ENCODE measurements at places on chromosomes 2 and 18. TPM values are rescaled to one million over a fixed set of nuclear protein-coding genes. Genes with fewer than 3 reads are reported as not detected.

Gene TUBB8B
- total RNA-seq, result not detected

Gene RGPD3
- not detected for total RNA-seq

Gene ANKAR
- 10.3 TPM for total RNA-seq

Gene SLC35F5
- 33.4 TPM for total RNA-seq

Gene ZNF532
- total RNA-seq, result 14.3 TPM

Gene ITGA4
- total RNA-seq, result 172 TPM

Gene DNAJC5G
- total RNA-seq, result not detected

Gene CYP1B1
- total RNA-seq, result 1.6 TPM

Gene TMEM169
- 5.1 TPM for total RNA-seq

Gene SETBP1
- total RNA-seq, result 2.5 TPM

- H3K27ac ChIP-seq, result no peak overlapping the region
- no peak overlapping the region for H3K4me3 ChIP-seq
- H3K27me3 ChIP-seq, result no peaks in the 10 kb centered on the region
- no peak for DNase-seq
These were observed 85.0 kb downstream of the RBM43 start for GRCh38 chr2:151176661-151177060.

DNA sequence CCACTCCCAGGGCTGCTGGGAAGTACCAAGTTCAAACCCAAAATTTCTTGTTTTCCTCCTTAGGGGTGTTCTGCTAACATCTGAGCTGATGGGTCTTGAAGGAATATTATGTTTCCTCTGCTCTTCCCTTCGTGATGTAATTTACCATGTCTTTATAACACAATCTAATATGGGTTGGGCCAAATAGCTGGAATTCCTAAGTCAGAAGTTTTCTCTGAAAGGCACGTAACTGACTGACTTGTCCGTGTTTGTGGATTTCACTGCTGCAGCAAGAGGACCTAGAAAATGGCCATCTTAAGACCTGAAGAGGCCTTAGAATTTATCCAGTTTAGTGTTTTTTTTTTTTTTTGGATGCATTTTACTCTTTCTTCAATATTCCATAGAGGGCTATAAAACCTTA is 256.7 kb downstream of the DCDC2C start:
- H3K4me1 ChIP-seq, result no peaks in the 10 kb centered on the region
- no peak for DNase-seq
- no peaks in the 10 kb centered on the region for H3K36me3 ChIP-seq
- H3K27ac ChIP-seq, result no peak overlapping the region
- H3K27me3 ChIP-seq, result no peaks in the 10 kb centered on the region

- H3K4me1 ChIP-seq, result no peaks in the 10 kb centered on the region
- peaks cover 5% of the 10 kb centered on the region for H3K36me3 ChIP-seq
- H3K4me3 ChIP-seq, result no peak overlapping the region
- H3K27me3 ChIP-seq, result no peaks in the 10 kb centered on the region
These were observed 36.5 kb downstream of the EIF4E2 start for GRCh38 chr2:232586943-232587505.

DNA sequence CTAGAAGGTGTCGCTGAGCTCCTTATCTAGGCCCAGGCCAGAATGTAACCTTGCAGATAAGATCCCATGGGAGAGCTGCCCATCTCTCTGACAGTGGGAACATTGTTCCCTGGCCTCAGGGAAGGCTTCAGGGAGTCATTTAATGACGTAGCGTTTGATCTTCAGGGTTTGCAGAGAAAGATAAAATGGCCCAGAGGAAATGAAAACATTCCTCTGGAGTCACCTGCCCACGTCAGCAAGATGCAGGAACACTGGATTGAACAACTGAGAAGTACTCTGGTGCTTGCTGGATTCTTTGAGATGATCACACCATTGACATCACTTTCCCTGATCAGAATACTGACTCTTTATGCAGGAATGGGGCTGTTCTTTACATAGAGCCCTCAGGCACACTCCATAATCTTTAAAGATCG is 51.6 kb downstream of the MAPK4 start:
- no peaks in the 10 kb centered on the region for H3K4me1 ChIP-seq
- H3K27ac ChIP-seq, result no peak overlapping the region
- H3K27me3 ChIP-seq, result no peaks in the 10 kb centered on the region
- DNase-seq, result no peak
- no peaks in the 10 kb centered on the region for H3K36me3 ChIP-seq

GRCh38 chr18:50509012-50509411 is 50.9 kb upstream of the MAPK4 start:
- no peaks in the 10 kb centered on the region for H3K4me1 ChIP-seq
- H3K4me3 ChIP-seq, result no peak overlapping the region
- no peak for DNase-seq
- H3K36me3 ChIP-seq, result no peaks in the 10 kb centered on the region

- no peak overlapping the region for H3K27ac ChIP-seq
- H3K4me1 ChIP-seq, result no peaks in the 10 kb centered on the region
- no peaks in the 10 kb centered on the region for H3K36me3 ChIP-seq
These were observed 7.3 kb downstream of the GATA6 start for GRCh38 chr18:22176420-22177326.

GRCh38 chr2:11009176-11009575 is 97.4 kb downstream of the KCNF1 start:
- DNase-seq, result no peak
- H3K4me1 ChIP-seq, result no peaks in the 10 kb centered on the region
- H3K36me3 ChIP-seq, result no peaks in the 10 kb centered on the region
- H3K4me3 ChIP-seq, result no peak overlapping the region
- no peak overlapping the region for H3K27ac ChIP-seq
- H3K27me3 ChIP-seq, result no peaks in the 10 kb centered on the region

- H3K36me3 ChIP-seq, result no peaks in the 10 kb centered on the region
- DNase-seq, result no peak
- no peaks in the 10 kb centered on the region for H3K4me1 ChIP-seq
- no peak overlapping the region for H3K27ac ChIP-seq
- H3K4me3 ChIP-seq, result no peak overlapping the region
These were observed 90.5 kb downstream of the HNRNPLL start for GRCh38 chr2:38512211-38512610.

- no peaks in the 10 kb centered on the region for H3K36me3 ChIP-seq
- no peaks in the 10 kb centered on the region for H3K4me1 ChIP-seq
- no peaks in the 10 kb centered on the region for H3K27me3 ChIP-seq
- H3K4me3 ChIP-seq, result no peak overlapping the region
- DNase-seq, result no peak
- no peak overlapping the region for H3K27ac ChIP-seq
These were observed 60.5 kb downstream of the BMPR2 start for GRCh38 chr2:202436626-202437025.

DNA sequence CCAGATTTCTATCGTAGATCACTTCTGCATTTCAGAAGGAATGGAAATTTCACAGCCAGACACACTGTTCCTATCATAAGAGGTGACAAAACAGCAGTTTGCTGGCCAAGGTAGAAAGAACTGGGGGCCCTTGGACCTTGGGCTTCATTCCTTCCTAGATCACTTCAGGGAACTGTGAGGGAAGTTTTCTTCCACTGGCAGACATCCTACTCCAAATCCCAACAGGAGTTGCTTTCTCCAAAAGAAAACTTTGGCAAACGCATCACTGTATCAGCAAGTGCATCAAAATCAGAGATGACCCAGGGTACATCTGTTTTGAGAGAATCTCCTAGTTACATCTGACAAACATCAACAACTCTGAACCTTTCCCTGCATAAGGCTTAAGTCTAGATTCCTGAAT is 348.4 kb upstream of the KLHL29 start:
- H3K27ac ChIP-seq, result no peak overlapping the region
- H3K4me3 ChIP-seq, result no peak overlapping the region
- no peak for DNase-seq
- no peaks in the 10 kb centered on the region for H3K27me3 ChIP-seq
- H3K4me1 ChIP-seq, result no peaks in the 10 kb centered on the region

GRCh38 chr2:148675708-148676107 is 31.2 kb downstream of the EPC2 start:
- no peak for DNase-seq
- H3K4me1 ChIP-seq, result peaks cover 19% of the 10 kb centered on the region
- no peaks in the 10 kb centered on the region for H3K36me3 ChIP-seq

- no peak within 1 kb of the TSS for H3K4me3 ChIP-seq
- H3K27ac ChIP-seq, result no peak within 1 kb of the TSS
- H3K36me3 ChIP-seq, result no peaks in the 10 kb centered on the region
- DNase-seq, result no peak
- no peaks in the 10 kb centered on the region for H3K27me3 ChIP-seq
These were observed at the start of gene MPP4 for GRCh38 chr2:201698588-201699226. MPP4 (minus strand) TSS chr2:201698644; CDS start chr2:201693954, 4,690 bp downstream.

DNA sequence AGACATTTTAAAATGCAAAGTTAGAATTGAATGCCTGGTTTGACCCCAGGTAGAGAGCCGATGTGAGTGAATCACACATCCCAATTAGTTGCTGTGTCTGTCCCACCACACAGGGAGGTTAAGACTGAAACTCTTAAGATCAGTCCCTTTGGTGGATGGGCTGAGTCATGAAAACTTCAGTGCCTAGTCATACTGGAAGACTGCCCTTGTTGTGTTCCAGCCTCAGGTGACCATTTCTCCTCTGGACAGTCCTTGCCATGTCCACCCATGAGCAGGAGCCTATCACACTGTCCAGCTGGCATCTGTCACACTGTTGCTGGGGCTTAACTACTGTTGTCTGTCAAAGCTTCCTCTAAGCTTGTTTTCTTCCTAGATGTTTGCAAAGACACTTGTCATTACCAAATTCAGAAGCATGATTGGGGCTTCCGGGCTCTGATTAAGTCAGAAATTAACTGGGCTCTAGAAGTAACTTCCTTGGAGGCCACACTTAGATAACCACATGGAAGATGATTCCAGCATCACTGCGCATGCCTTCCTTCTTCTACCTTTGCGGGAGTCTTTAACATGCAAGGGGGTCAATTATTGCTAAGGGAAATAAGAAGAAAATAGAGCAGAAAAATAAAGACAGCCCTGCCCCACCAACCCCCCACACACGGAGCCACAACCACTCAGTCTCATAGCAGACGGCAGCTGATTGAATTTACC is 21.3 kb downstream of the CYRIA start:
- H3K36me3 ChIP-seq, result no peaks in the 10 kb centered on the region
- H3K4me1 ChIP-seq, result no peaks in the 10 kb centered on the region
- no peak overlapping the region for H3K27ac ChIP-seq
- H3K27me3 ChIP-seq, result no peaks in the 10 kb centered on the region

GRCh38 chr18:36130883-36131653 is 1.4 kb downstream of the ELP2 start:
- peak overlapping the region; percentile 96 for H3K27ac ChIP-seq
- H3K27me3 ChIP-seq, result no peaks in the 10 kb centered on the region
- H3K4me1 ChIP-seq, result peaks cover 35% of the 10 kb centered on the region
- peak overlapping the region; percentile 99 for H3K4me3 ChIP-seq

GRCh38 chr18:63213331-63213900 is 106.2 kb downstream of the BCL2 start:
- H3K27ac ChIP-seq, result peak overlapping the region; percentile 64
- H3K27me3 ChIP-seq, result no peaks in the 10 kb centered on the region
- peak; percentile 41 for DNase-seq
- H3K36me3 ChIP-seq, result no peaks in the 10 kb centered on the region

- DNase-seq, result no peak
- H3K4me1 ChIP-seq, result peaks cover 9% of the 10 kb centered on the region
These were observed 5.1 kb downstream of the POLR1B start for GRCh38 chr2:112547333-112547732.

DNA sequence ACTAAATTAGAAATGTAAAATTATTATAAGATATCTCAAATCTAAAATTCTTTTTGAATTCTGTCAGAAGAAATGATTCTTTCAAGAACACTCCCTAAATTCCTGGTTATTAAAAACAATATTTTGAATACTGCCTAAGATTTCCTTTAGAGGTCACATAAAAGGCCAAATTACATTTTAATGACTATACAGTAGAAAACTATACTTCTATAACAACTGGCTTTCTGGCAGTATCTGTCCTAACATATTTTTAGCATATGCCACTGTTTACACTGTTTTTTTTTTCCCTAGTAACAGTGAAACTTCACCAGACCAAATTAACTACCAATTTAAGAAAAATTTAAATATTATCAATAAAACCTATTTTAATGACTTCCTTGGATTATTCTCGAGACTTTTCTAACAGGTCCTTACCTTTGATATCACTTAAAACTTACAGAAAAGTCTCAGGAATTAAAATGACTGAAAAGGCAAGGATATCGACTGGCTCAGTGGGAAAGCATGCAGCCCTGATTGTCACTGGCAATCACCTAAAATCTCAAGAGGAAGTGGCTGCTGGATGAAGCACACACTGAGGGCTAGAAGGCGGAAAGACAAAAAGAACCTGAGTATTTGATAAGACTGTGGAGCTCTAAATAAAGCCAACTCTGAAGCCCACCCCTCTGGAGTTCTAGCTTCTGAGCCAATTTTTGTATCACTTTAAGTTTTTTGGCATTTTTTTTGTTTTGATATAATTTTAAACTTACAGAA is 59.6 kb downstream of the SPIRE1 start:
- H3K4me3 ChIP-seq, result no peak overlapping the region
- H3K4me1 ChIP-seq, result peaks cover 6% of the 10 kb centered on the region
- H3K27ac ChIP-seq, result no peak overlapping the region
- no peak for DNase-seq
- H3K27me3 ChIP-seq, result no peaks in the 10 kb centered on the region

- H3K36me3 ChIP-seq, result no peaks in the 10 kb centered on the region
- no peak for DNase-seq
- H3K27me3 ChIP-seq, result no peaks in the 10 kb centered on the region
- no peak overlapping the region for H3K4me3 ChIP-seq
- no peak overlapping the region for H3K27ac ChIP-seq
- no peaks in the 10 kb centered on the region for H3K4me1 ChIP-seq
These were observed 70.2 kb upstream of the ZNF804A start for GRCh38 chr2:184528119-184528518.

- H3K4me1 ChIP-seq, result peaks cover 6% of the 10 kb centered on the region
- DNase-seq, result no peak
- no peak overlapping the region for H3K27ac ChIP-seq
- H3K36me3 ChIP-seq, result no peaks in the 10 kb centered on the region
- H3K27me3 ChIP-seq, result no peaks in the 10 kb centered on the region
These were observed 209.5 kb downstream of the UBE2E3 start for GRCh38 chr2:181189951-181190350.

- H3K27me3 ChIP-seq, result no peaks in the 10 kb centered on the region
- no peak for DNase-seq
- no peak overlapping the region for H3K27ac ChIP-seq
- no peaks in the 10 kb centered on the region for H3K36me3 ChIP-seq
- H3K4me3 ChIP-seq, result no peak overlapping the region
- no peaks in the 10 kb centered on the region for H3K4me1 ChIP-seq
These were observed 35.5 kb downstream of the ICOS start for GRCh38 chr2:203972066-203972465.

GRCh38 chr2:96264656-96265348 is 995 bp downstream of the TMEM127 start:
- H3K36me3 ChIP-seq, result no peaks in the 10 kb centered on the region
- peaks cover 31% of the 10 kb centered on the region for H3K4me1 ChIP-seq
- no peak for DNase-seq
- peak overlapping the region; percentile 96 for H3K27ac ChIP-seq
- H3K27me3 ChIP-seq, result no peaks in the 10 kb centered on the region
- peak overlapping the region; percentile 86 for H3K4me3 ChIP-seq

- H3K4me3 ChIP-seq, result no peak overlapping the region
- no peaks in the 10 kb centered on the region for H3K4me1 ChIP-seq
- H3K36me3 ChIP-seq, result no peaks in the 10 kb centered on the region
- no peak overlapping the region for H3K27ac ChIP-seq
These were observed 240.3 kb downstream of the MYCN start for GRCh38 chr2:16180631-16181030.

- no peak overlapping the region for H3K27ac ChIP-seq
- H3K4me3 ChIP-seq, result no peak overlapping the region
- no peaks in the 10 kb centered on the region for H3K36me3 ChIP-seq
- H3K27me3 ChIP-seq, result no peaks in the 10 kb centered on the region
- DNase-seq, result no peak
These were observed 290.5 kb upstream of the ZSWIM2 start for GRCh38 chr2:187139469-187139868.

All from naive thymus-derived CD4-positive, alpha-beta T cell (primary cell).